ENCODE measurements at places on chromosomes 3 and 15.

DNA sequence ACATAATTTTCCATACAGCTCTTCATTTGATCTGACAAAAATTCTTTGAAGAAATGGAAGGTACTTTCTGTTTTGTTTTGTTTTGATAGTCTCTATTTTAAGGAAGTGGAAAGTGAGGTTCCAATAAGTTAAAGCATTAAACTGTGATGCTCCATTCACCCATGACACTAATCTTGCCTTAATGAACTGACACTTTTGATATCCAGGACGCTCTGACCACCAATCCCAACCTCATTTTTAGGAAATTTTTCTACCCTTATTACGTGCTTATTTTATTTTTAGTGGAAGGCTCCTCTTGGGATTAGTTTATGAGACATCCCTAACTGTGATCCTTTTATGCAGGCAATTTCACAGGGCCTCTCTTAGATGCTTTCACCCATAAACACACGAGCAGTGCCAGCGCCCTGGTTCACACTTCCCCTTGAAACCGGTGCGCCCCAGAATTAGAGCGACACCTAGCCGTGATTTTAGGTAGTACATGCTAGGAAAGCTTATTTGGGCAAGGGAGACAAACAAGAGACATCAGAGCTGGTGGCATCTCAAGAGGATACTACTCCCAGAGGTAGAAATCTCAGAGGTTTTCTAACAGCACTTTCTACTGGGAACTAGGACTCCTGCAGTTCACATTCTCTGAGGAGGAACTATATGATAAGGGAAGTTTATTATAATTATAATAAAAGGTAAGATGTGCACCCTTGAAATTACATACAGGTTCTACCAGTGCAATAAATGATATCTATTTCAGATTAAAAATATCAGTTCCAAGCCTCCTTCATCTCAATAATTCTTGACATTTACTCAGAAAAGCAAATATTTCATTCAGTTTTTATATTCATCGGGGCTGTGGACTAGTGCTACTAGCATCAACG is 173.9 kb downstream of the SLC9A9 start:
- peak; percentile 5 for DNase-seq

- no peak for DNase-seq
Observed at GRCh38 chr3:69058180-69058946, 6.2 kb upstream of the TMF1 start.

DNA sequence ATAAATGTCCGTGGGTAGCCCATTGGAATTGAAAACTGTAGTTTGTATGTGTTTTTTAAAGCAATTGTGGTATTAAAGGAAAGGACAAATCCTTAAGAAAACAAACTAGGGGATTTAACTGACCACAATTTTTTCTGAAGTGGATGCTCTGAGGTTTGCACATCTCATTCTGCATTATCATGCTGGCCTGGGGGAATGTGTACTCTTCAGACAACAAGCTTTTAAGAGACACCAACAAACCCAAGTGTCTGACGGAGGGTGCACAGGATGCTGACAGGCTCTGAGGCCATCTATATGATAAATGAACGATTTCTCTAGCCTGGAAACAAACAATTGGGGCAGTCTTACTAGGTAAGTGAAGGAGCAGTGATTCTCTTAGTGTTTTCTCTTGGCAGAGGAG is 9.1 kb downstream of the LINS1 start:
- DNase-seq, result no peak

DNA sequence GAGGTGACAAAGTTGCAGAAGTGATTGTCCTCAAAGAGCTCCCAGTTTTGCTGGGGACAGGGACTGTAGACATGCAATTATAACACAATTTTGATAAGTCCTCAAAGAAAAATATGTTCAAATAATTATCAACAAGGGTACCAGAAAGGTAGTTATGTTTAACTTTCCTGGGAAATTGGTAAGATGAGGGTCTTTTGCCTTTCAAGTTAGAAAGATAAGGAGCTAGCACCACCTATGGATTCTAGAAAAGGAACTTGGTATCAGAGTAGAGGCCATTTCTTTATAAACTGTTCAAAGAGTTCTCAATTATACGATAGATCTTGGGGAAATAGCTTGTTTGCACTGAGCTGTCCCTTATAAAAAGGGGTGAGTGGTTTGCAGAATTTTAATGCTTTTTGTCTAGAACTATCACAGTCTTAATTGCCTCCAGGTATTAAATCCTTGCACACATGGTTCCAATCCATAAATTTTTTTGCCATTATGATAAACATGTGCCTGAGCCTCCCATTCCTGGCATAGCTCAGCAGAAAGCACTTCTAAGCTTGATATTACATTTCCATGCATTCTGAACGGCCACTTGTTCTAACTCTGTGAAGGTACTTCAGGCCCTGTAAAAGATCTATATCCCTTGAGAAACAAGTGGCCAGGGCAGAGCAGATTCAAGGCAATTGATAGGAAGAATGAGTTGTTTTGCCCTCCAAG is 247.5 kb upstream of the LRIG1 start:
- no peak for DNase-seq

GRCh38 chr3:42936157-42936981 is 30.4 kb downstream of the ZNF662 start:
- DNase-seq, result no peak

DNA sequence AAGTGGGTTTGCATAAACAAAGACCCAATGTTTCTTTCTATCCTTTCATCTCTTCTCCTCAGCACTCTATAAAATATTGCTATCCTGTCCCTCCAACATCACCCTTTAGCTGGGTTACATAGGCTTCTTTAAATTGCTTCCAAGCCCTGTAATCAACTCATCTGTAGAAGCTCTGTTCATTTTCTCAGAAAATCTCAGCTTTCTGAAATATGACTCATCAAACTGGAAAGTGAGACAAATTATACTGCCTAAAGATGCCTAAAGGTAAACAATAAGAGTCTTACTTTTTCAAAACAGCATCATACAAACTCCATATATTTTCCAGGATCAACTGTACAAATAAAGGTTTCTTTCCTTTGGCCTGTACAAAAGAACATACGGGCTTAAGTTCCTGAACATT is 33.8 kb downstream of the EFL1 start:
- no peak for DNase-seq

- DNase-seq, result no peak
Observed at GRCh38 chr3:21705769-21706168, 45.2 kb downstream of the ZNF385D start.

DNA sequence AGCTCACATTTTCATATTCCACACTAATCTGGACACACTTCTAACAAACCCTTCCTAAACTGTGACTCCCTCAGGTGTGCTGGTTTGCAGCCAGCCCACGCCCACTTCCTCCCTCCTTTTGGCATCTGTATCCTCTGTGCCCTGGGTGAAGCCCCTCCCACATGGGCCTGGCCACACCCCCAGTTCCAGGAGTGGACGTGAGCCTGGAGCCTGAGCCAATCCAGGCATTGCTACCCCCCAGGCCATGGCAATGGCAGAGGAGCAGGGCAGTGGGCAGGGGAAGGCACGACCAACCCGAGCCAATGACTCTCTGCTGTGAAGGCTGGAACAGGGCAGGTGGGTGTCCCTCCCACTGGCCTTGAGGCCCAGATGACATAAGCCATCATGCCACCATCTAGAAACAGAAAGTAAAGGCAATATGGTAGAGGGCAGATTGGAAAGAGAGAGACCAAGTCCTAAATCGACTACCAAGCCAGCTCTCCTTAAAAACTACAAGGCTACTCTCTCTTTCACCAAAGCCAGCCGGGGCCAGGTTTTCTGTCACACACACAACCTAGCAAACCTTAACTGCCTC is 18.6 kb downstream of the FAM174B start:
- no peak for DNase-seq

GRCh38 chr3:115100806-115101205 is 46.3 kb downstream of the ZBTB20 start:
- DNase-seq, result no peak

DNA sequence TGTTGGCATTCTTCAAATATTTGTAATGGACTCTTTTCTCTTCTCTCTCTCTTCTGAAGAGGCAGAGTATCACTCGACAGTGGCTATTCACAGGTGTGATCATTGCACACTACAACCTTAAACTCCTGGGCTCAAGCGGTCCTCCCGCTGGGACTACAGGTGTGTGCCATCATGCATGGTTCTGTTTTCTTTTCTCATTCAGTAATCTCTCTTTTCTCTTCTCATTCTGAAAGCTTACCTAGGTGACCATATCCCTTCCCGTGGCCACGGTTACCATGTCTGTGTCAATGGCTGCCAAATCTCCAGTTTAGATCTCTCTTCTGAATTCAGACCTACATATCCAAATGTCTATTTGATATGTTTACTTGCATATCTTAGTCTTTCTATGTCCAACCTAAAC is 96.3 kb downstream of the SOX2 start:
- no peak for DNase-seq

DNA sequence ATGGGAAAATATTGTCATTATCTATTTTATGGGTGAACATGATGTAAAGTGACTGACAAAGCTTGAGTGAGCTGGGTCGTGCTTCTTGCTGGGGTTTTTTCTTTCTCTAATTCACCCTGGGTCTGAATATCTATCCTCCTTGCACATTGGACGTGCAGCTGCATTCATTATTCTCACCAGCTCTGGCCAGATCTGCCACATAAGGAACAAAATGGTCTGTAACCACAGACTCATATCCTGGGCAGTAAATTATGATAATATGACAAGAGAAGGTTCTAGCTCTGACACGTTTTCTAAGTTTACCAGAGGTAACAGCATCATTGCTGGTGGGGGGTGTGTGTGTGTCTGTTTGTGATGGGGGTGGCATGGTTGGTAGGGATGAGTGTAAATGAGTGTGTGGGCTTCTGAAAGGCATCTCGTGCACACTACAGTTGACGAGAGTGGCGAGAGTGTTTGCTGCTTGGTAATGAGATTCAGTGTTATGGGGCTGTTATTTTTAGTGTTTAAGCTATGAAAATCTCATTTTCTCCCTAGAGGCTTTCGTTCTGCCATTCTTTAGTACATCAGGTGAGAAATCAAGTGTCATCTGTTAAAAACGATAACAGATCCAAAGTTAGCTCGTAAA is 418.4 kb downstream of the PDCD6IP start:
- no peak for DNase-seq

GRCh38 chr15:50628421-50628820 is 58.2 kb downstream of the TRPM7 start:
- DNase-seq, result no peak

DNA sequence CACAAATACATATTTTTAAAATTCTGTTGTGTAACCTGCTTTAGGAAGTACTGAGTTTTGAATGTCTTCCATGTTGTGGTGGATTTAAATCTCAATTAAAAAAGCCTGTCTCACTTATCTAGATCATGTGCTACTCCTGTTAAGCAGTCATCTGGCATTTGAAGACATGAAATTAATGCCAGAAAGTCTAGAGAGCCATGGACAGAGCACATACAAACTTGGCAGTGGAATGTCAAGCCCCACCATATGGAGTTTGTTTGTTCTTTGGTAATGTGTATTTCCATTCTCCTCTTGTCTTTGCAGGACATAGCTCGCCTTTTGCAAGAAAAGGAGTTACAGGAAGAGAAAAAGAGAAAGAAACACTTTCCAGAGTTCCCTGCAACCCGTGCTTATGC is 39.3 kb upstream of the UTS2B start:
- no peak for DNase-seq

- DNase-seq, result no peak
Observed at GRCh38 chr15:49023354-49023753, 22.9 kb downstream of the SECISBP2L start.

- DNase-seq, result no peak
Observed at GRCh38 chr15:63933522-63933921, 99.8 kb upstream of the HERC1 start.

DNA sequence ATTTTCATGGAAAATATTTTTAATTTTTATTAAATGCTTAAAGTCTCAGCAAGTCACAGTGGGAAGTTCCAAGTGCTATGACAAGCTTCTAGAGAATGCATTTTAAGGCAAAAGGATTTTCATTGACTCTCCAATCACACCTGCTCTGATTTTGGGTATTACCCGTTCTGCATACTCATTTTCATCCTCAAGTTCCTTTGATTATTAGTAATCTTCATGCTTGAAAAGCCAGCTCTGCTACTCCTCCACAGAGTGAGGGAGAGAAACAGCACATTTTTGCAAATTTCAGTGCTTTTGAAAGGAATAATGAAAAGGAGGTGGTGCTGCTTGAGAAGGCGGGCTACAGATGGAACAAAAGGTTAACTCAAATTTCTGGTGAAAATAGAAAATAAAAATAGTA is 450.7 kb downstream of the NSUN3 start:
- no peak for DNase-seq

GRCh38 chr3:34934660-34935059 is 704.7 kb upstream of the ARPP21 start:
- DNase-seq, result no peak

GRCh38 chr3:129793942-129794310 is 99.6 kb downstream of the TMCC1 start:
- no peak for DNase-seq

DNA sequence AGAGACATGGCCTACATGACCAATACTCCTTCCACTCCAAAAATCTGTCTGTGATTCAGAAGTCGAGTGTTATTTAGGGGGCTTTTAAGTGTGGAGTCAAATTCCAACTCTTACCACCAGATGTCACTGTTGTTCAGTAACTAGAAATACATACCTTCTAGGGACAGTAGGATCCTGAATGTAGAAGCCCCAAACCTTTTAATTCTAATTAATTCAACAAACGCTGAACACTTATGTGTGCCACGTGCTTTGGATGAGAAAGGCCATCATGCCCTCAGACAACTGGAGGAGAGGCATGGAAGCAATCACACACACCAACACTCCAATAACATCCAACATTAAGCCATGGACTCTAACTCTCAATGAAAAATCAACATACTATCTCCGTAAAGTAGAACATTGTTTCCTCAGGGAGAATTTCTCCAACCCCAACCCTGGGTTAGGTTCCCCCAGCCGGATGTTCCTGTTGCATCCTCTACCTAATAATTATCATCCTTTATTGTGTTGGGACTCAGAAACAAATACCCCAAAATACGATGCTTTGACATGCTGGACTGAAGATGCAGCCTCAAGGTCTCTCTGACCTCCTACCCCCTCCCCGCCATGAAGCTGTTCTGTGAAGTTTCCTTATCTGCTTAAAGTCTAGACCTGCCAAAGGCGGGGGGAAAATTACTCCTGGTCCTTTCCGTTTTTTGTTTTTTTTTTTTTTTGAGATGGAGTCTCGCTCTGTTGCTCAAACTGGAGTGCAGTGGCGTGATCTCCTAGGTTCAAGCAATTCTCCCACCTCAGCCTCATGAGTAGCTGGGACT is 8.0 kb upstream of the CCDC13 start:
- DNase-seq, result peak; percentile 85

GRCh38 chr15:82158811-82159210 is 103.7 kb downstream of the EFL1 start:
- no peak for DNase-seq

GRCh38 chr15:87874896-87875711 is 381.4 kb downstream of the NTRK3 start:
- no peak for DNase-seq

DNA sequence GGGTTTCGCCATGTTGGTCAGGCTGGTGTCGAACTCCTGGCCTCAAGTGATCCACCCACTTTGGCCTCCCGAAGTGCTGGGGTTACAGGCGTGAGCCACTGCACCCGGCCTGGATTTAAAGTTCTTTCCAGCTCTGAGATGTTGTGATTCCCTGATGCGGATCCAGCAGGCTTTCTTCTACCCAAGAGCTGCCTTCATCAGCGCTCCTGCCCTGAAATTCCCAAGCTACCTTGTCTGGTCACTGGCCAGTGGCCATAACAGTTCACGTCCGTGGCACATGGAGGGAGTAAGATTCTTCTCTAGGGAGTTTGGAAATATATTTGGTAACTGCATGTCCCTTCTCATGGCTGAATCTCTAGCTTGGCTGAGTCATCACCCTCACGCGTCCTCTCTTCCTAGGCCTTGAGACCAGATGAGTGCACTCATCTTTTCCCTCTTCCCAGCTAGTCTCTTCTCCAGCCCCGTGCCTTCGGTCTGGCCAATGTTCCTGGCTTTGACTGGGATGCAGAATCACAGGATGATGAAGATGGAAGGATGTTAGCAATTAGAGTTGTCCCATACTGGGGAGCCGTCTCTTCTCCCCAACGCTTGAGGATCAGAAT is 29.8 kb upstream of the APOD start:
- no peak for DNase-seq

Data from HuH-7 (cell line).